Ascending aorta (tissue), 2 donors: ENCODE measurements at places on chromosomes 3 and 15. TPM values are rescaled to one million over a fixed set of nuclear protein-coding genes. Genes with fewer than 3 reads are reported as not detected.

Gene PPP2R3A
- total RNA-seq: 10.5 TPM

Gene LPP
- total RNA-seq: 1,791 TPM

Gene EID1
- total RNA-seq: 247 TPM

- H3K27me3 ChIP-seq: no peaks in the 10 kb centered on the region
- no peak for DNase-seq
- H3K4me1 ChIP-seq: peaks cover 20% of the 10 kb centered on the region
- H3K36me3 ChIP-seq: no peaks in the 10 kb centered on the region
- no peak overlapping the region for H3K4me3 ChIP-seq
Observed at GRCh38 chr3:51336261-51336660, 48.8 kb upstream of the MANF start.

- H3K36me3 ChIP-seq: no peaks in the 10 kb centered on the region
- peaks cover 5% of the 10 kb centered on the region for H3K4me1 ChIP-seq
- no peak within 1 kb of the TSS for H3K27ac ChIP-seq
- DNase-seq: no peak
- H3K4me3 ChIP-seq: no peak within 1 kb of the TSS
Observed at GRCh38 chr3:187197335-187197649, at the start of gene RTP1. Gene RTP1, plus strand, starts transcription at chr3:187197486. Its CDS starts 30 bp downstream, at chr3:187197516.

DNA sequence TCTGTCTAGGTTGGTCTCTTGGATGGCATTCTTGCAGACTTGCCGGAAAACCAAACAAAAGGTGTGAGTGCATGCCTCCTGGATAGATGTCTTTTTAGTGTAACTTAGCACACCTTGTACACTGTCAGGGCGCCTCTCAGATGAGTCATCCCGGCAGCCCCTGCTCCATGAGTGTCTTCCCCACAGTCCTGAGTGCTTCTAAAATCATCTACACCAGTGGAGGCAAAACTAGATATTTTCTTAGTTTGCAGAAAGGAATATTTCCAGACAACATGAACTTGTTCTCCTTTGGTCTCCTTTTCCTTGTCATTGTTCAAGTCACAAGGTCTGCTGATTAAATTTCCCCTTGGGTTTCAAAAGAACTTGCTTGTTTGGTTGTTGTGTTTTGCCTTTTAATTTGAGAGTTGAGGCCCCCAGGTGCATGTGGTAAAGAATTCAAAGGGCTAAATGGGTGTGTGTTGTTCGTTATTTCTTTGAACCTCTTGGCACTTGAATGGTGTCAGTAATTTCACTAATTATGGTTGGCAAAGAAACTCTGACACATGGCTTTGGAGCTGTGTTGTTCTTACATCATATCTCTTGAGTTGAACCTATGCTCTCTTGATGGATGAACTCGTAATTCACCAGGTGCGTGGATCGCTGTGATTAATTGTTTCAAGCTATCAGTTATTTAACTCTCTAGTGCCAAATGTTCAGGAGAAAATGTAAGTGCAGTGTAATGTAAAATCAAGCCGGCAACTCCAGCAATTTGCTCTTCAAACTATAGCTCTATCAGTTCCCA lies 98.2 kb downstream of the IGF1R start:
- no peak for DNase-seq
- H3K27ac ChIP-seq: no peak overlapping the region
- H3K36me3 ChIP-seq: no peaks in the 10 kb centered on the region
- no peak overlapping the region for H3K4me3 ChIP-seq

GRCh38 chr3:5186089-5186857 lies 1.2 kb upstream of the EDEM1 start:
- H3K36me3 ChIP-seq: peaks cover 6% of the 10 kb centered on the region
- H3K4me3 ChIP-seq: peak overlapping the region; percentile 84
- peak overlapping the region; percentile 66 for H3K27ac ChIP-seq
- H3K27me3 ChIP-seq: no peaks in the 10 kb centered on the region
- DNase-seq: no peak

GRCh38 chr15:39025321-39025720 lies 460.7 kb upstream of the RASGRP1 start:
- no peak for DNase-seq
- no peaks in the 10 kb centered on the region for H3K36me3 ChIP-seq
- H3K4me1 ChIP-seq: no peaks in the 10 kb centered on the region

Gene GUCA1C
- not detected for total RNA-seq

DNA sequence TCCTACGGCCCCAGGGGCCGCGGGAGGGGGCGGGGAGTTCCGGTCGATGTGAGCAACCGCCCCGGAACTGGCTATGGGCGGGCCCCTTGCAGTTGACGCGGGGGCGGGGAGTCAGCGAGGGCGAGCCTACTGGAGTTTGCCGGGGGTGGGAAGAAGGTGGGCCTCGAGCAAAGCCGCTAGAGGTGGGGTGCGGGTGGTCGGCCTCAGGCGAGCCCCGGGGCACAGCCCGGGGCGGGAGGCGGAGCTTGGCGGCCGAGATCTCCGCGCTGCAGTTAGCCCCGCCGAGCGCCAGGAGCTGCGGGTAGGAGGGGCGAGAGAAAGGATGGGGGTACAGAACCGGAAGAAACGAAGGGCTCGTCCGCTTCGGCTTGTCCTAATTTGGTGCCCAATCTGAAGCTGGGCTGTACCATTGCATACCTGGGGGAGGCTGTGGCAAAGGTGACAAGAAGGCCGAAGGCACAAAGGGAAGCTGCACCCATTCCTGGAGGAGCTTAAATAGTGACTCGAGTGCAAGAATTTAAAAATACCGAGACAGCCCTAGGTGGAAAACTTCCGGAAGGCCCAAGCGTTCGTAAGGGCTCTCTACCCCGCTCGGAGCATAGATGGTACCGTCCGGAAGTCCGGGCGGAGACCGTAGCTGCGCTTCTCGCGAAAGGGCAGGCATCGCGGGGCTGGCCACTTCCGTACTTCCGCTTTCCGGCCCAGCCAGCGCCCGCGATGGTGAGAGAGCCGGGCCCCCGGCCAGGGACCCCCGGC lies at the start of the genes ARPC4 and TADA3:
Gene ARPC4, plus strand, starts transcription at position 678 of the 756 bp plus-strand sequence. Its CDS starts 40 bp downstream, at position 718.
Gene TADA3, minus strand, starts transcription at position 69 of the 756 bp plus-strand sequence. CDS start 1,007 bp downstream, outside the sequence.
- DNase-seq: peak; percentile 96
- peak within 1 kb of the TSS; percentile 98 for H3K27ac ChIP-seq
- peaks cover 17% of the 10 kb centered on the region for H3K36me3 ChIP-seq
- H3K4me1 ChIP-seq: peaks cover 22% of the 10 kb centered on the region

DNA sequence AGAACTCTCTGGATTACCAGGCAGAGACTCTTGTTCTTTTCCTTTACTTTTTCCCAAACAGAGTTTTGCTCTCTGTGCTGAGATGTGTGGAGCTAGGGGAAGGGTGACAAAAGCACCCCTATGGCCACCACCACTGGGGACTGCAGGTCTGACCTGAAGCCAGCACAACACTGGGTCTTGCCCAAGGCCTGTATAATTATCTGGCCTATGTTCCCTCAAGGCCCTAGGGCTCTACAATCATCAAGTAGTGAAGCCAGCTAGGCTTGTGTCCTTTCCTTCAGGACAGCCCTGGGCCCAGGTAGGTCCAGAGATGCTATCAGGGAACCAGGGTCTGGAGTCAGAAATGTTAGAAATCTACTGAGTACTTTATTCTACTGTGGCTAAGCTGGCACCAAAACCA lies 28.4 kb downstream of the MYO1E start:
- H3K27ac ChIP-seq: no peak overlapping the region
- no peaks in the 10 kb centered on the region for H3K4me1 ChIP-seq
- H3K27me3 ChIP-seq: no peaks in the 10 kb centered on the region
- no peak for DNase-seq

DNA sequence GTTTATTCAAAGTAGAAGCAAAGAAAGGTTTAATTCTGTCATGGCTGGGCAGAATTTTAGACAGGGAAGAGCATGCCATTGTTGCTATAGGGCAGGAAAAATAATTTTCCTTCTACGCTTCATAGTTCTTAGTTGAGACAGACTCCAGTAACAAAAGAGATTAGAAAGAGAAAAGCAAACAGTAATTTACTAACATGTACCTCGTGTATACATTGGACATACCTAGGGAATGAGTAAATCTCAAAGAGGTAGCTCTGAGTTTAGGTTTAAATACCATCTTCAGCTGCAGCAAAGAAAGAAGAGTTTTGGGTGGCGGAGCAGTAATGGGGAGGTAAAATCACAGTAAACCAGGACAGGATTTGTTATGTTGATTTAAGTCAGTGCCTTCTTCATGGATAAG lies 416.1 kb downstream of the EPHA6 start:
- no peak overlapping the region for H3K4me3 ChIP-seq
- H3K27ac ChIP-seq: no peak overlapping the region
- no peak for DNase-seq
- no peaks in the 10 kb centered on the region for H3K27me3 ChIP-seq
- no peaks in the 10 kb centered on the region for H3K4me1 ChIP-seq

Gene LRRC3B
- total RNA-seq: not detected

GRCh38 chr3:135927155-135927554 lies 38.4 kb upstream of the PPP2R3A start:
- no peak overlapping the region for H3K4me3 ChIP-seq
- no peaks in the 10 kb centered on the region for H3K27me3 ChIP-seq
- no peak overlapping the region for H3K27ac ChIP-seq

GRCh38 chr3:111595232-111595631 lies at the start of gene ZBED2:
Gene ZBED2, minus strand, starts transcription at chr3:111595346. Its CDS starts 1,145 bp downstream, at chr3:111594201.
- H3K4me3 ChIP-seq: no peak within 1 kb of the TSS
- no peak for DNase-seq
- H3K27ac ChIP-seq: no peak within 1 kb of the TSS
- no peaks in the 10 kb centered on the region for H3K4me1 ChIP-seq
- H3K36me3 ChIP-seq: no peaks in the 10 kb centered on the region
